ENCODE measurements at places on chromosomes 16 and 17.

DNA sequence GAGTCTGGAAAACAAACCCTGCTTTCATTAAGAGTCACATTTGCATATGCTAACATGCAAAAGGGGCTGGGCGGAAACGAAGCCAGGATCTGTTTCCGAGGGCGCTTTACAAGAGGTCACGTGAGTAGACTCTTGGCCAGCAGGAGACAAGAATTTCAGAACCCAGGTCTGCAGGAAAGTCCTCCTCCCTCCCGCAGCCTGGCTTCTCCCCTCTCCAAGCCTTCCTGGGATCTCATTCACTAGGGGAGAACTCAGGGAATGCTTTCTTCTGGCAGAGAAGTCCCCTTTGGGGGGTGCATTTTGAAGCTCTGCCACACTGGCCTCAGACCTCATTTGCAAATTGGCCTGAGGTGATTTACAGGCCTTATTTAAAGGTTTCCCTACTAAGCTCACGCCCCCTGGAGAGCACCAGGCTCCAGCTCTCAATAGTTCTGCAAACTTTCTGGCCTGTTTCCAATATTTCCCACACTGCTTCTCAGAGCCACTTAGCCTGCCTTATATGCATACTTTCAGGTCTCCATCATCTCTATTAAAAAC, 57.2 kb upstream of the CACNG5 start:
- no peak for DNase-seq

DNA sequence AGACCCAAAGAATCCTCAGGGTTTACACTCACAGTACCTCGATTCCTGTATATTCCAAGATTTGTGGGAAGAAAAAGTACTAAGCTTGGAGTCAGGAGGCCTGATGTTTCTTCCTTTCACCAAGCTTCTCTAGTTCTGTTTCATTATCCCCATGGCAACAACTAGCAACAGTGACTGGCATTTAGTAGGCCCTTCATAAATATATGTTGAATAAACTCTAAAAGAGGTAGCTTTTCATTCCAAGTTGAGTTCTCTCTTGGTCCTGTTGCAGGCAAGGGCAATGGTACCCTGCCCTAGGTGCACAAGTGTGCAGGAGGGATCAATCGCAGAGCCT, 527 bp upstream of the UBE2Z start:
- no peak for DNase-seq

- no peak for DNase-seq
Measured at GRCh38 chr17:45048795-45049563, 2.5 kb downstream of the DCAKD start.

- DNase-seq: no peak
Measured at GRCh38 chr17:81337476-81337879, 42.4 kb upstream of the SLC38A10 start.

GRCh38 chr17:80277751-80278671, 17.4 kb downstream of the RNF213 start:
- no peak for DNase-seq

- no peak for DNase-seq
Measured at GRCh38 chr16:19718624-19718965, 524 bp downstream of the IQCK start.

DNA sequence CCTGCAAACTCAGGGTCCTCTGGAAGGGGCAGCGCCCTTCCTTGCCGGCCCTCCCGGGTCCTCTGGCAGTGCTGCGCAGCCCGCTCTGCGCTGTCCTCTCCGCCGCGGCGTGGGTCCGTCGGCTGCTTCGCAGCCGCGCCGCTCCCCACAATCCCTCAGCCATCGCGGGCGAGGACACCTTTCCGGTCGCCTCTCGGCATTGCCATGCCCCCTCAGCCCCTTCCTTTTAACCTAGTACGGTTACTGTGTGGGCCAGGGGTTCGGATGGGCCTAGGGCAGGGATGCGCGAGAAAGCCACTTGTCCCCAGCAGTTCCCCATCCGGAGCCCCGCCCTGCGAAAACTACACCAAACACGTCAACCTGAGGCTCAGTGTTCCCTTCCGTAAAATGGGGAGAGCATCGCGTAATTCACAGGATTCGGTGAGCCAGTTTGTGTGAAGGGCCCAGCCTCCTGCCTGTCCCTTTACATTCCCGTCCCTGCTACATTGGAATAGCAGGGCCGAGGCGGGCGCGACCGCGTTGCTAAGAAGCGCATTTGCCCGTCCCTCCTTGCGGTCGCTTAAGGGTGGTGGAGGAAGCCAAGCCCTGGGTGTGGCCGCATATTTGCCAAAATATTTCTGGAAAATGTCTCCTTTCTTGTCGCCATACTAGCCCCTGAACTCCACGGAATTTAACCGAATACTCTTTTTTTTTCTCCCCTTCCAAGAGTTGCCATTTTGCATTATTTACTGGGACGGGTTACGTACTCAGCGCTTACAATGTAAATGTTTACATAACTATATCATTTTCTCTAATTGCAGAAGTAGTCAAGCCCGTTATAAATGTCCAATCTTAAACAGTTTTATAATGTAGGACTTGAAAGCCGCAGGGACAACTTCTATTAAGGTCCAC, 13.2 kb downstream of the COPZ2 start:
- peak; percentile 53 for DNase-seq

DNA sequence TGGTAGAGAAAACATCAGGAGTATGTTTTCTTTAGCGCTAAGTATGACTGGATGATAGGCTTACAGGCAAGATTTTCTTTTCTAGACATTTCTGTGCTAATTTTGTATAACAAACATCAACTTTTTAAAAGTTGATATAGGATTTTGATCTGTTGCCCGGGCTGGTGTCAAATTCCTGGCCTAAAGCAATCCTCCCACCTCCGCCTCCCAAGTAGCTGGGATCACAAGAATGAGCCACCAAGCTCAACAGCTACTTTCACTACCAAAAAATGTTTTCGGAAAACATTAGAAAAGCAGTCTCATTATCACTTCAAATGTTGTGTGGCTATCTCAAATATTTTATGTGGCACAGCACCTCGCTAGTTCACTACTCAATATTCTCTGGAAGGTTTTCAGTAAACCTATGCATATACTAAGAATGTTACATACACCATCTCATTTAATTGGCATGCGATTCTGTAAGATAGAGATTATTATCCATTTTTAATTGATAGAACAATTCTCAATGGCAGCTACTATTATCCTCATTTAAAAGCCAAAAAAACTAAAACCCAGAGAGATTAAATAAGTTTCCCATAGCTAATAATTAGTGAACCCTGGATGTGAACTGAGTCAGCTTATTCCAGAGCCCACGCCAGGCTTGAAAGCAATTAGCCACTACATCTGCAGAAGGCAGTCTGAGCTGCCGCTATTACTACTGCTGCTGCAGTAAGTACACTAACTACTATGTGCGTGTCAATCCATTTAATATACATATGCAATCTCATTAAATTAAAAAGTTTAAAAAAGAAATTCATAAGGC, 41.7 kb downstream of the CREBBP start:
- DNase-seq: no peak

- DNase-seq: peak; percentile 44
Measured at GRCh38 chr16:74999219-74999608, 390 bp downstream of the ZNRF1 start.

DNA sequence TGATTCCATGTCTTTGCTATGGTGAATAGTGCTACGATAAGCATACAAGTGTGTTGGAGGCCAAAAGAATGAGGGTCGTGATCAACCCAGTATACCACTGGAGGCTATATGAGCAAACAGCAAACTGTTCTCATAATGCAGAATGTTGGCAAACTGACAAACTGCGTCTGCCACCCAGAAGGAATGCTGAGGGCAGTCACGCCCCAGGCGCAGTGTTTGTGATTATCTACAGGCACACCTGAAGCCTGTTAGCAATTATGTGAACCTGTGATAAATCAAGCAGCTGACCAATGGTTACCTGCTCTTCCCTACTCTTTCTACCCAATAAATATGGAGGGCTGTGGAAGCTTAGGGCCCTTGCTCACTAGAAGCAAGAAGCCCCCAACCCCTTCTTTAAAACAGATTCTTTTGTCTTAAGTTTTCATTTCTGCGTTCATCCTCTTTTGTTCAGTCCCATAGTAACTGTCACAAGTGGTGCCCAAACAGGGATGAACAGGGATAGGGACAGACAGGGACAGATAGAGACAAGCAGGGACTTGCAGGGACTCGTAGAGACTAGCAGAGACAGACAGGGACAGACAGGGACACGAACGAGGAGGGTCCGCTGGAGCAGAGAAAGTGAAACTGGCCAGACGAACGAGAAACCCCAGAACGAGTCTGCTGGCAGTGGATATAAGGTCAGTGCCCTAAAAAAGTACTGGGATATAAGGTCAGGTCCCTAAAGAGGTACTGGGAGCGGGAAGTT, 25.1 kb downstream of the CD300LG start:
- no peak for DNase-seq

- peak; percentile 43 for DNase-seq
Measured at GRCh38 chr17:82734987-82735866, at the start of gene FN3K. Gene FN3K, plus strand, starts transcription at chr17:82735615. Its CDS starts 22 bp downstream, at chr17:82735637.

DNA sequence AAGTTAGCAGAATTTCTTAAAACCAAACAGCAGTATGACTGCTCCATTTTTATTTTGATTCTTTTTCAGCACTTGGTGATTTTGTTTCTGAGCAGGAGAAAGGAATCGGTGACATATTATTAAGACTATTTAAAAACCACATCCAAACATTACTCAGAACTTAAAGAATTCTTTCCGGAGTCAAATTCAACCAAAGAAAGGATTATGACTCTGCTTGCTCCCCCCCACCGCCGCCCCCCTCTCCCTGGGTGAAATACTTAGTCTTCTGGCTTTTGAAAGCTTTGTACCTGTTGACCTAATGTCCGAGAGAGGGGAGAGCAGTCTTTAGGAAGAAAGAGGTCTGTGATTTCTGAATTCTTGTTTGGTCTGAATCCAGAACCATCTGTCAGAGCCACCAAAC, 17.9 kb upstream of the COL1A1 start:
- DNase-seq: no peak

DNA sequence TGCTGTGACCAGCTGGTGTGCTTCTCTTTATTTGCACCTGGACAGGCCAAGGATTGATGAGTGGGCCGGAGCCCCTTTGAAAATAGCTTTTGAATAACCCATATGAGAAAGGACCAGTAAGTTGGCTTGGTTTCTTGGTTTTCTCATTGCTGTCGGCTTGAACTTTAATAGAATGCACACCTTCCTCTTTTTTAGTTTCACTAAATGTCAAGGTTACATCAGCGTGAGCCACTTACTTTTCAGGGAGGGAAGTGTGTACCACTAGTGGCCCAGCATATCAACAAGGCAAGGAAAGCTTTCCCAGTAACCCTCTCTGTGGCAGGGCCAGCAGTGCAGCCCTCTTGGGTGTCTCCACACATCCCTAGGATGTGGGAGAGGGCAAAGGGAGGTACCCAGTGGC, 433.3 kb downstream of the CA10 start:
- DNase-seq: no peak

DNA sequence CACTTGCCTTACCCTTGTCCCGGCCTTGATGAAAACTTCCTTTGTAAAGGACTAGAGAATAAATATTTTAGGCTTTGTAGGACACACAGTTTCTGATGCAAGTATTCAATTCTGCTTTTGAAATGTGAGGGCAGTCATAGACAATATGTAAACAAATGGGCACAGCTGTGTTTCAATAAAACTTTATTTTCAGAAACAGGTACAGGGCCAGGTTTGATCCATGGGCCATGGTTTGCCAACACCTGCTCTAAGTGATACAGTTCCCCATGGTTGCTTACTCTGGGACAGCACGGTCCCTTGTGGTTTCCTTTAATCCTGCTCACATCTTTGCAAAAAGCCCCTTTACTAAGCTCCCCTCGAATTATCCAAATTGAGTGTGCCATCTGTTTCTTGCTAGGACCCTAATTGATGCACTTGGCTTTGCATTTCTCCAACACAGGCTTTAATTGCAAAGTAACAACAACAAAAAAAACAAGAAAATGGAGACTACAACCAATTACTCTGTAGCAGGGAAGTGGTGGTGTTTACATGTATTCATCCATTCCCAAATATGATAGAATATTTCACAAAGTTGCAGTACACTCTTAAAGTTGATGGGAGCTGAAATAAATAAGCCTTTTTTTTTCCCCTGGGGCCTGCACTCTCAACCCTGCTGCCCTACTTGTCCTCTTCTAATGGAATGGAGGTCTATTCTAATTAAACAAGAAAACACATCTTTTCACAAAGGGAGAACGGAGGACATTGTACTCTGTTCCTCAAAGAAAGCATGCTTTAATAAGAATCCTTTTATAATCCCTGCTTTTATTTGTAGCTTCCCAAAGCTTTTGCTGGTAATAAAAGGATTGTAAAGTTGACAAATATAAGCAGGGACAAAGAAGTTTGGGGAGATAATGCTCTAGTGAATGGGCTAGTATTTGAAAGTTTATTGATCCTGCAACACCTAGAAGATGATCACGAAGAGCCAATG, 37.7 kb upstream of the TOX3 start:
- DNase-seq: no peak

GRCh38 chr17:46910179-46910927, 12.6 kb upstream of the GOSR2 start:
- DNase-seq: no peak

- DNase-seq: no peak
Measured at GRCh38 chr17:5913032-5913531, 157.1 kb upstream of the WSCD1 start.

- no peak for DNase-seq
Measured at GRCh38 chr17:61331178-61331577, 68.5 kb upstream of the TBX2 start.

GRCh38 chr17:7560172-7561027, 1.3 kb upstream of the SENP3 start:
- DNase-seq: peak; percentile 67

DNA sequence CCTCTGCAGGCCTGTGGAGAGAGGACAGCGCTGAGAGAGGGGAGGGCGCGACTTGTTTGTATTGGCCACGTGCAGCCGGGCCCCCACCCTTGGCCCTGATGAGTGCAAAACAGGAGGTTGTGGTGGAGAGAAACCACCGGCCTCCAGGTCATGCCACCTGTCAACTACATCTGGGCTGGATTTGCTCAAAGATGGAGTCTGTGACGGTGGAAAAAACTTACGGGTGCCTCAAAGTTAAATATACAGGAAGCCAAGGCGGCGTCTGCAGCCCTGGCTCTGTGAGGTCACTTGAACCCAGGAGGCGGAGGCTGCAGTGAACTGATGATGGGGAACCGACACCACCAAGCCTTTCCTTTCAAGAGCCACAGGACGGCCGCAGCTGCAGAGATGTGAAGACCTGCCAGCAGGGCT, 15.7 kb downstream of the C16orf74 start:
- DNase-seq: peak; percentile 47

GRCh38 chr17:81869221-81870130, 1.7 kb downstream of the ARHGDIA start:
- peak; percentile 42 for DNase-seq

DNA sequence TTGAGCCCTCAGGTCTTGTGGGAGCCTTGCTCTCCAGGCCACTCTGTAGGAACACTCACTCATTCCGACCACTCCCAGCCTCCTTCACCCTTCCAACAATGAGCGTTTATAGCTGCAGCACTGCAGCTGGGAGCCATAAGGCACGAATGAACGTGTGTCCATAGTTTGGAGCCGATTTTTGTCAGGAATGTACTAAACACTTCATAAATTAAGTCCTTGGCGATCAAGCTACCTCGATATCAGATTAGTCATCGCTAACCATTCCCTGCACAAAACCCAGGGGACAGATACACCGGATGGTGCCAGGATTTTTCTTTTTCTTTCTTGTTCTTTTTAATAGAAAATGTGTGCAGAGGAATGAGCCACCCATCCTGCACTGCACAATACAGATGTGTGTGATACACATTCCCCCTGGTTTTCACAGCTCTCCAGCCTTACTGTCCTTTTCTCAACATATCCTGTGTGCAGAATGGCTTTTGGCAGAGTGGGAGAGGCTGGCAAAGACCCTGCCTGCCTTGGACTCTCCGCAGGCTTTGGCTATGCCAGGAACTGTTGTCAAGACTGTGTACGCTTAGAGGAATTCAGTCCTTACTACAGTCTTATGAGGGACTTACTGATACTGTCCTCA, 68.4 kb upstream of the ELAC2 start:
- no peak for DNase-seq

All from CD4-positive, alpha-beta T cell treated with Interleukin-12 subunit alpha and Interleukin-12 subunit beta, for 1 hour (primary cell).